ENCODE measurements at places on chromosomes 3 and 15. TPM values are rescaled to one million over a fixed set of nuclear protein-coding genes. Genes with fewer than 3 reads are reported as not detected.

GRCh38 chr3:73727117-73727821 lies 102.5 kb upstream of the PDZRN3 start:
- DNase-seq = no peak

GRCh38 chr3:125437631-125438435 lies 62.7 kb upstream of the ZNF148 start:
- peak; percentile 54 for DNase-seq

- DNase-seq = no peak
Observed at GRCh38 chr3:197022405-197023231, 7.0 kb downstream of the MELTF start.

- DNase-seq = no peak
Observed at GRCh38 chr15:84988909-84989644, 7.4 kb downstream of the PDE8A start.

- no peak for DNase-seq
Observed at GRCh38 chr3:27671101-27671500, 51.0 kb downstream of the EOMES start.

- DNase-seq = peak; percentile 28
Observed at GRCh38 chr3:42101048-42101447, 9.9 kb downstream of the TRAK1 start.

GRCh38 chr15:91116113-91117067 lies 16.3 kb downstream of the SV2B start:
- DNase-seq = peak; percentile 2

GRCh38 chr3:120274739-120275167 lies 10.3 kb downstream of the GPR156 start:
- no peak for DNase-seq

- DNase-seq = no peak
Observed at GRCh38 chr15:78810003-78810361, 1.3 kb downstream of the ADAMTS7 start.

GRCh38 chr15:47727676-47728075 lies 10.4 kb downstream of the SEMA6D start:
- no peak for DNase-seq

DNA sequence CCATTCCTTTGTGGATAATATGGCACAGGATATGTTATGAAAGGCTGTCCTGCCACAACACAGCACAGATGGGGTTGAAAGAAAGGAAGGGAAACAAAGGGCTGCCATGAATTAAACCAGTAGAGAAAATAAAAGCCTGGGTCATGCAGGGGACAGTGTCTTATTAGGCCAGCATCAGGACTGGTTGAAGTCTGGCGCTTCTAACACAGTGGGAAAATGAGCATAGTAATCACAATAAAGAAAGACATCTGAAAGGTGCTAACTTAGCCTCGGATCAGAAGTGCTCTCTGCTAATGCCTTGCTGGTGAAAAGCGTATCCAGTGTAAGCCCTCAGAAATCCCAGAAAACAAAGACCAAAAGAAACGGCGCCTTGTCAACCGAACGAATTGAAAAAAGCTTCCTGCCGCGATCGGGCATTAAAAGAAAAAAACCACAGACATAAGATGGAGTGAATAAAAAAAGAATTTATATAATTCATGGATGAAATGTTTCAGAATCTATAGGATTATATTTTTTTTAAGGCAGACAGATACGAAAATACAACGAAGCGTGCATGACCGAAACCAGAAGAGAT lies 566 bp upstream of the MKRN3 start:
- peak; percentile 1 for DNase-seq

DNA sequence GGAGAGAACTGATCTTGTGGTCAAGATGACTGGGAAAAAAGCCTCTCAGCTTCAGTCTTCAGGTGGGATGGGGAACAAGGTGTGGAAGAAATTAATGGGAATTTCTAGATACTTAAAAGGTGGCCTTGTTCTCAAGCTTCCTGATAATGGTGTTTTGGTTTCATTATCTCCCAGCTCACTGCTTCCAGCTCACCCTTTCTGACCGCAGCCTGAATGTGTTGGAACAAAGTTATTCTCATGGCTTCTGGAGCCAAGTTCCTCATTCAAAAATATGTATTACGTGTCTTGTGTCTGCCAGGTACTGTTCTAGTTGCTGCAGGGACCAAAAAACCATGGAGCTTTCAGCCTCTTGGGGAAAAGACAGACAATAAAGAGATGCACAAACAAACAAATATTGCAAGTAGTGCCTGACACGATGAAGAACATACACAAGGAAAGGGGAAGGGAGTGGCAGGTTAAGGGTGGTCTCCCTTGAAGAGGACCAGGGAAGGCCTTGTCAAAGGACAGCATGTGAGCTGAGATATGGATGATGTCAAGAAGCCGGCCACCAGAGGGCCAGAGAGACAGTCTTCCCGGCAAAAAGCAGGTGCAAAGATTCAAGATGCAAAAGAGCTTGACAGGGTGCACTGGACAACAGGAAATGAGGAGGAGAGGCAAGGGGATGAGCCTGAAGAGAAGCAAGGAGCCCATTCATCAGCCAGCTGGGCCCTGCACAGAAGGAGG lies 35.5 kb downstream of the ARRDC4 start:
- DNase-seq = peak; percentile 16

DNA sequence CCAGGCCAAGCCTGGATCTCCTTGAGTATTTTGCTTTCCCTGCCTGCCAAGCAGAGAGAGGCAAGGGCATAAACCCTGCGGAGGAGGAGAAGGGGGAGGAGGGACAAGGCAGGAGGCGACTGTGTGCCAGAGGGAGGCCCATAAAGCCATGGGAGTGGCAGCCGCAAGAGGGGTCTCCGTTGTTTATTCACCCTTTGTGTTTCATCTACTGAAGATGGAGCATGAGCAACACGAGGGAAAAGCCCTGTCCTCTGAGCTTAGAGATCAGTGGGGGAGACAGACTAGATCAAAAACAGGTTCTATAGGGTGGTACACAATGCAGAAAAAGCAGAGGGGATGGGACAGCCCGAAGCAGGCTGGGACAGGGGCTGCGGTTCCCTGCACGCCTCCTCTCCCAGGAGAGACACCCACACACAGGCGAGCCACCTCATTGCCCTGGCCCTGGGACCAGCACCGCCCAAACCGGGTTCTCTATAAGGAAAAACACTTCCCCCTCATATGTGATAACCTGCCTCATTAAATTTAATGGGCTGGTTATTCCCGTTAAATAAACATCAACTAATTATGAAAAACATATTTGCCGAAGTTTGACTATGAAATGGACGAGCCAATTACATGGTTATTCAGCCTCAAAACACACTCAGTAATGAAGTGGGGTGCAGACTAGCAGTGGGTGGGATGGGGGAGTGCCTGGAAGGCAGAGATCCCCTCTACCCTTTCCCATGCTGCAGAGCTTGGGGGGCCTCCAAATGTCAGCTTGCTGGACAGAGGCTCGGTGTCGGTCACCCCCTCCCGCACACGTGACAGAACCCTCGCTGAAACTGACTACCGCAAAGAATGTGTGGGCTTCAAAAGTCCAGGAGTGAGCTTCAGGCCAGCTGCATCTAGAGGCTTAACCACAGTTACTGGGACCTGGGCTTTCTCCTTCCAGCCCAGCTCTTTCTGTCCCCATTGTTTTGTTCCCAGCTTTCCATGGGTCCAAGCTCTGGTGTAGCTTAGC lies 14.2 kb upstream of the PLXNA1 start:
- no peak for DNase-seq

DNA sequence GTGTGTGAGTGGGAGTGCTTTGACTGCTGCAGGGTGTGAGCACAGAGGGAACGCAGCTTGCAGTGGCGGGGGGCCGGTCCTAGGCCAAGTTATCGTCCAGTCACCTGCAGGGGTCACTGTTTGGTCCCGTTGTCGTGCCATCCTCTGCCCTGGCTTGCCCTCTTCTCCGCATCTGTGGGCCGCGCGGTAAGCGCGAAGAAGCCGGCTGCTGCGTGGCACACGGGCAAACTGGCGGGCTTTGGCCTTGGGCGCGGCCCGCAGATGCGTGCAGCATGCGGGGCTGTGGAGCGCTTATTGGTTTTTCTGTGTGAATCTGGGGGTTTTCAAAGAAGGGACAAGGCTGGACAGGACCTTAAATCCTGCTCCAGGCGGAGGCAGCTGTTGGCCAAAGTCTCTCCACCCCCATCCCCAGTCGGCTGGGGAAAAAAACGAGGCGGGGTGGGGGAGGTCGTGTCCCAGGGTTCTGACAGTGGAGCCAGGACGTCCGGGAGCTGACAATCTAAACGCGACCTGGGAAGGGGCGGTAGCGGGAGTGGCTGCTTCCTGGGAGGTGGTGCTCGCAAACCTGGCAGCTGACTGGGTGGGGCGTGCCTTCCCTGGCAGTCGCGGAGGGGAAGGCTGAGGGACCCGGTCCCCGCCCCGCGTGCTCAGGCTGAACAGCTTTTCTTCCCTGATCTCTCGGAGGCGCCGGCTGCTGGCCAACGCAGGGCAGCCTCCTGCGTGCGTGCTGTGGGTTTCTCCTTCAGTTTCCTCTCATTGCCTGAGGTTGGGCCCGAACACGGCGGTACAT lies 39.7 kb upstream of the VEPH1 start:
- DNase-seq = peak; percentile 61

DNA sequence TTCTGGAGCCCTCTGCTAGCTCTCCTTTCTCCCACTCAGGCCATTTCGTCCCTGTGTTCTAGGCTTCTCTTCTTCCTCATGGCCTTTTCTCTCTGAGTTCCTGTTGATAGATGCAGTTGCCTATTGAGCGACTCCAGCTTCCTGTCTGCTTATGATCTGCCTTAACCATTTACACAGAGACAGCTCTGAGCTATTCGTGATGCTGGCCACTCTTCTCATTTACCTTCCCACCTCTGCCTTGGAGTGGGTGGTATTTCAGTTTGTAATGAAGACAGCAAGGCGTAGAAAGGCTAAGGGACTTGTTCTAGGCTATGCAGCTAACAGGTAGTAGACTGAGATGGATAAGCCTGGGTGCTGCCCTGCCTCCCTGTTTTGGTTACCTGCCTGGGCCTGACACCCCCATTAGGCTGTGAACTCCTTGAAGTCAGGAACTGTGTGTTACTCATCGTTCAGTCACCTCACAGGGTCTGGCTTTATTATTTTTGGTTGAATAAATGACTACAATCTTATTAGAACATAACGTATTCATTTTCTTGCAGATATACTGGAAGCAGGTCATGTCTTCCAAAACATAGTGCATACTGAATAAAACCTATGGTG lies 12.6 kb upstream of the ZBTB47 start:
- DNase-seq = no peak

DNA sequence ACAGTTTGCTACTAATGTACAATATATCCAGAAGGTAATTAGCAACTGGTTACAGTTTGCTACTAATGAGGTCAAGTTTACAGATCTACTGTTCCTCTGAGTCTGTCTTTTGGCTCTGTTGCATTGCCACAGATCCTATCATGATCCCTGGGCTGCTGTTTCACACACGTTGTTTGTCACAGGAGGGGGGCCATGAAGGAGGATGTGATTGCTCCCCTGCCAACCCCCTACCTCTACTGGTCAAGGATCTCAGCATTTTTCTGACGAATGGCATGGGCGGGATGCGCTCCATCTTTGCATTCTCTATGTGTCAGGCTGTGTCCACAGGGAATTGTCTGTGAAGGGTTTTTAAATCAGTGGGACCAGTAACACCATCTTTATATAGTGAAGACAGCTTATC lies 91.9 kb downstream of the CHL1 start:
- DNase-seq = no peak

- DNase-seq = peak; percentile 49
Observed at GRCh38 chr3:31016196-31016595, 121.7 kb upstream of the GADL1 start.

DNA sequence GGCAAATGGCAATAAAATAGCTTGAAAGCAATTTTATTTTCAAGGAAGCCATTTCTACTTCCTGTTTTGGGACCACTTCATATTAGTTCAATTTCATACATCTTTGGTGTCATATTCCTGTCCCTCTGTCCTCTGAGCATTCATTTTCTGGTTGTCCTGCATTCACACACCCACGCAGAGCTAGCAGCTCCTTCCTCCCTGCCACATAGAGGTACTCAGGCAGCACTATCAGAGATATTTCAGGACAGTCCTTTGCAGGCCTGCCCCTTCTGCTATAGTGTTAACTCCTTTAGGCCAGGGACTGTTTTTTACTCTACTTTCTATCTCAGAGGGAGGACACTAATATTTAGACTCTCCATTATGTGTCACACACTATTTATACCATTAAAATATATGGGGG lies 132.0 kb downstream of the ECT2 start:
- no peak for DNase-seq

GRCh38 chr15:80457896-80458295 lies 53.7 kb downstream of the ARNT2 start:
- no peak for DNase-seq

Gene SLC51B
- total RNA-seq = not detected

Gene ADAMTSL3
- total RNA-seq = not detected

Gene GOLGA8J
- total RNA-seq = not detected

Gene CXCR6
- total RNA-seq = not detected

Gene SLC22A14
- not detected for total RNA-seq

Gene GPR15
- not detected for total RNA-seq
